Psoas muscle (tissue), 8 donors: ENCODE measurements at places on chromosomes 4 and X. TPM values are rescaled to one million over a fixed set of nuclear protein-coding genes. Genes with fewer than 3 reads are reported as not detected.

The PALLD gene
- 89.9 TPM for polyA plus RNA-seq

The PSAPL1 gene
- polyA plus RNA-seq: not detected

The GABRB1 gene
- polyA plus RNA-seq: not detected

The CRMP1 gene
- polyA plus RNA-seq: 0.13 TPM

The VCX2 gene
- not detected for polyA plus RNA-seq

The AMTN gene
- polyA plus RNA-seq: not detected

GRCh38 chr4:88985088-88985773 is 71.8 kb downstream of the FAM13A start:
- H3K4me1 ChIP-seq: peaks cover 7% of the 10 kb centered on the region
- H3K36me3 ChIP-seq: no peaks in the 10 kb centered on the region
- DNase-seq: no peak

DNA sequence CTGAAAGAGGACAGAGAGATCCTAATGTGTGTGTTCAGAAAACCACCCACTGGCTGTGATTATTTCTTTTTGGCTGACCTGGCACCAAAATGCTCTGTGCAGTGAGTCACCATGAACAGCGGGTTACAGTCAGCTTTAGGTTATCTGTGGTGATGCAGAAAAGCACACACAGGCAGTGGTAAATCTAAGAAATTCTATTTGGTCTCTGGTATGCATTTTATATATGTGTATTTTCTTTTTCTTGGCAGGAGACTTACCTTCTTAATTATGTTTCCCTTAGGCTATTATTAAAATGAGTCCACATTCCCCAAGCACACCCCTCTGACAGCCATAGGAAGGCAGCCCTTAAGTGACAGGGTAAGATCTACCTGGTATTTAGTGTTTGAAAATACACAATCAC is 79.1 kb upstream of the TFDP3 start:
- H3K4me1 ChIP-seq: no peaks in the 10 kb centered on the region
- no peak overlapping the region for H3K27ac ChIP-seq
- no peak for DNase-seq
- no peaks in the 10 kb centered on the region for H3K27me3 ChIP-seq
- H3K36me3 ChIP-seq: peaks cover 4% of the 10 kb centered on the region
- no peak overlapping the region for H3K4me3 ChIP-seq

DNA sequence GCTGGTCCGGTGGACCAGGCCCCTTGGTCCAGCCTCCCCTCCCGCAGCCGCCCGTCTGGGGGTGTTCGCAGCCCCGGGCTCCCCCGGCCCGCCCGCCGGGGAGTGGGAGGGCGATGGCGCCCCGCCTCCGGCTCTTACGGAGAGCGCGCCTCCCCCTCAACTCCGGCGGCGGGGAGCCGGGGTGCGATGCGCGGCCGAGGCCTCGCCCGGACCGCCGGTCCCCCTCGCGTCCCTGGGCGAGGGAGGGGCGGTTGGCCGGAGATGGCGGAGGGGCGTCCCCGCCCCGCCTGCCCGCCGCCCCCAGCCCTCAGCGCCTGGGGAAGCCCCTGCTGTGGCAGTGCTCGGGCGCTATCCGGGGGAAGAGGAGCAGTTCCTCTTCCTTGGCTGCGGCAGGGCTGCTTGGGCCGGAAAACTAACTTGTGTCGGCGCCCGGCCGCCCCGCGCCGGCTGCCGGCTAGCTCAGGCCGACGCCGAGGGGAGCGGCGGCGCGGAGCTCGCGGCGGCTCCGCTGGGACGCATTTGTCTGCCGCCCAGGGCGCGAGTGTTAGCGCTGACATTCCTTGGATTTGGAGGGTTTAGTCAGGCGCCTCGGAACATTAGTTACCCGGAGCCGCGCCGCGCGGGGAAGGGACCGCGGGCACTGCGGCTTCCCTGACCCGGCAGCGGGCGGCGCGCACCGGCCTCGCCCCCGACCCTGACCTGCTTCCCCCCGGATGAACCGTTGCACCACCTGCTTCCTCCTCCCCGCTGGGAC is 994 bp downstream of the GALNT7 start:
- H3K4me1 ChIP-seq: peaks cover 6% of the 10 kb centered on the region
- DNase-seq: peak; percentile 80
- H3K27ac ChIP-seq: peak overlapping the region; percentile 69

GRCh38 chrX:39170464-39170863 is 369.2 kb downstream of the MID1IP1 start:
- H3K4me3 ChIP-seq: no peak overlapping the region
- H3K27ac ChIP-seq: no peak overlapping the region
- no peak for DNase-seq

DNA sequence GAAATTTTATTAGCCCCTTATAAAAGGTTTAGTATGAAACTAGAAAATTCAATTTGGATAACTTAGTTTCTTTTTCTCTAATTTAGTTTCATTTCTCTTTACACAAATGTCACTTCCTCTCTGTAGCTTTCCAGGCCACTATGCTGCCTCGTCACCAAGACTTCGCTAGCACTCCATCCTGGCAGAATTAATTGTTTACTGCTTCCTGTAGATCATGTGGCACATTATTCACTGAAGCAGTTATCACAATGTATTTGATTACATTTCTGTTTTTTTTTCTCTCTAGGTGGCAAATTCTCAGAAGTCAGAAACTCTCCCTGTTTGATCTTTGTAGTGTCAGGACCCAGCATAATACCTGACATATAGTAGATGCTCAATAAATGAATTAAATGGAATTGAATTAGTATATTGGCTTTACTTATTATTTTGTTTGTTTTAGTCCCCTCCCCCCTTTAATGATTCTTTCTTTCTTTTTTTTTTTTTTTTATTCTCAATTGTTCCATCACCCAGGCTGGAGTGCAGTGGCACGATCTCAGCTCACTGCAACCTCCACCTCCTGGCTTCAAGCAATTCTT is 9.3 kb upstream of the SAT1 start:
- no peak for DNase-seq
- no peak overlapping the region for H3K4me3 ChIP-seq
- peak overlapping the region; percentile 3 for H3K27ac ChIP-seq
- no peaks in the 10 kb centered on the region for H3K4me1 ChIP-seq

DNA sequence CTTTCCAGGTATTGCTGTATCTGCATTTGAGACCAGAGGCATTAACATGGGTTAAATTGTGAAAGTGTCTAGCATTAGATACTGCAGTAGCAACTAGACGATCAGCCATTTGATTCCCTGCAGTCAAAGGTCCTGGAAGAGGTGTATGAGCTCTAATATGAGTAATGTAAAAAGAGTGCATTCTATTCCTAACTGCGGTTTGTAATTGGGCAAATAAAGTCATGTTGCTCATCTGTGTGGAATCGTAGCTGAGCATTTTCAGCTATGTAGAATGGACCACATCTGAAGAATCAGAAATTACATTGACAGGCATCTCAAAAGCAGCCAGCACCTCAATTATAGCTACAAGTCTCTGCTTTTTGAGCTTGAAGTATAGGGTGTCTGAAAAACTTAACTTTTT is 157.6 kb downstream of the ZNF518B start:
- H3K27me3 ChIP-seq: no peaks in the 10 kb centered on the region
- H3K36me3 ChIP-seq: no peaks in the 10 kb centered on the region
- H3K4me3 ChIP-seq: no peak overlapping the region
- H3K27ac ChIP-seq: no peak overlapping the region

DNA sequence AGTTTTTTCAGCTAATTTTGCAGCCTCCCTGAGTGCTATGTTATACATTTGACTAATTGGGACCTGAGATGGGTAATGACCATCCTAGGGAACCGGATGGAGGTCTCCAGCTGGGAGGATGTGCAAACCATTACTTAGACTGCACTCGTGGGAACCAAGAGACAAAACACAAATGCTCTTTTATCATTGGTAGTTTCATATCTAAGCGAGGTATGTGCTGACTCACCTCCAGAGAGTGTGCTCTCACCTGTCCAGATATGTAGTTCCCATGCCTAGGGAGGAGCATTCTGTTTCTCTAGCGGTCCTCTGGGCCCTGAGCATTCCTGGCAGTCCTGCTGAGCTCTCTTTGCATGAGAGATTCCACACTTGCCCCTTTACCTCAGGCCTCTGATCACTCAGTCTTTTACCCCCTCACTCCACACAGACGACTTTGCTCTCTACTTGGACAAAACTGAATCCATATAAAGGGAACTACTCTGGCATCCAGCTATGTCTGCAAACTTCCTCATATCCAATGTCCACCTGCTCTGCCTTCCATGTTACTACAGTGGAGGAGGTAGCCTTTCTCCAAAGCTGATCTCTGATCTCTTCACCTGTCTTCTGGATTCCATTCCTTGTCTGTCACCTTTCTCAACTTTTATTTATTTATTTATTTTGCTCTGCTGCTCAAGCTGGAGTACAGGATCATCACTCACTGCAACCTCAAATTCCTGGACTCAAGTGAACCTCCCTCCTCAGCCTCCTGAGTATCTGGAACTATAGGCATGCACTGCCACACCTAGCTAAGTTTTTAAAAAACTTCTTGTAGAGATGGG is 88.4 kb downstream of the LRP2BP start:
- H3K36me3 ChIP-seq: peaks cover 2% of the 10 kb centered on the region
- DNase-seq: no peak
- no peaks in the 10 kb centered on the region for H3K27me3 ChIP-seq
- no peak overlapping the region for H3K4me3 ChIP-seq

- H3K27ac ChIP-seq: peak overlapping the region; percentile 73
- peaks cover 6% of the 10 kb centered on the region for H3K4me1 ChIP-seq
- peak overlapping the region; percentile 43 for H3K4me3 ChIP-seq
- H3K27me3 ChIP-seq: no peaks in the 10 kb centered on the region
These were observed 16.0 kb upstream of the PRRG1 start for GRCh38 chrX:37332987-37333658.

DNA sequence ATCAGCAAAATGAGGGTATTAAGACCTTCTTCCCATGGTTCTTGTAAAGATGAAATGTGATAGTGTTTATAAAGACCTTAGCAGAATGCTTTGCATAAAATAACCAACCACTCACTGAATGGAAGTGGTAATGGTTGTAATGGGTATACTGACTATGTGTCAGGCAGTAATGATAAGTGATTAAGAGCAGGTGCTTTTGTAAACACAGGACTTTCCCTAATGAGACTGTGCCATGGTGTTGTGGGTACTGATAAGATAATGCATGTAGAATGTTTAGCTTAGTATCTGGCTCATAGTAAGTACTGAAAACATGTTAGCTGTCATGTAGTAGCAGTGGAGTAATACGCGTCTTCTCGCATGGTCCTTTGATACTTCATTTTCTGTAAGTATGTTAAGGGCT is 6.9 kb downstream of the LSM6 start:
- peaks cover 30% of the 10 kb centered on the region for H3K36me3 ChIP-seq
- H3K27ac ChIP-seq: no peak overlapping the region
- H3K4me1 ChIP-seq: peaks cover 38% of the 10 kb centered on the region
- DNase-seq: no peak
- no peaks in the 10 kb centered on the region for H3K27me3 ChIP-seq
- H3K4me3 ChIP-seq: no peak overlapping the region

GRCh38 chrX:11540532-11541377 is 125.0 kb downstream of the ARHGAP6 start:
- H3K36me3 ChIP-seq: no peaks in the 10 kb centered on the region
- H3K27ac ChIP-seq: peak overlapping the region; percentile 28
- H3K4me1 ChIP-seq: peaks cover 7% of the 10 kb centered on the region
- peaks cover 7% of the 10 kb centered on the region for H3K27me3 ChIP-seq

DNA sequence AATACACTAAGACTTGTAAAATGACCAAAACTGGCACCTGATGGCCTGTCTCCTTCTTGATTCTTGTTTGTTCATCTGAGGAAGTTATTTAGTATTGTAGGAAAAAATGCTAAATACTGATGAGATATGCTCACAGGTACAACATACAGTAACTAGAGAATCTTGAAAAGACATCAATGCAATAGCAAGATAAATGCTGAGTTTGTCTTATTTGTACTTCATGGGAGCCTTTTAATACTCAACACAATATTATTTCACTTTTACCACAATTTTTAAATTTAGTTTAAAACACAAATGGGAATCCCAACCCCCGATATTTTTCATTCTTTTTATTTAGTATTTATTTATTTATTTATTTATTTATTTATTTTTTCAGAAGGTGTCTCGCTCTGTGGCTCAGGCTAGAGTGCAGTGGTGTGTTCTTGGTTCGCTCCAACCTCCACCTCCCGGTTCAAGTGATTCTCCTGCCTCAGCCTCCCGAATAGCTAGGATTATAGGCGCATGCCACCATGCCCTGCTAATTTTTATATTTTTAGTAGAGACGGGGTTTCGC is 12.1 kb downstream of the HHIP start:
- no peak for DNase-seq
- no peaks in the 10 kb centered on the region for H3K27me3 ChIP-seq
- no peak overlapping the region for H3K4me3 ChIP-seq

DNA sequence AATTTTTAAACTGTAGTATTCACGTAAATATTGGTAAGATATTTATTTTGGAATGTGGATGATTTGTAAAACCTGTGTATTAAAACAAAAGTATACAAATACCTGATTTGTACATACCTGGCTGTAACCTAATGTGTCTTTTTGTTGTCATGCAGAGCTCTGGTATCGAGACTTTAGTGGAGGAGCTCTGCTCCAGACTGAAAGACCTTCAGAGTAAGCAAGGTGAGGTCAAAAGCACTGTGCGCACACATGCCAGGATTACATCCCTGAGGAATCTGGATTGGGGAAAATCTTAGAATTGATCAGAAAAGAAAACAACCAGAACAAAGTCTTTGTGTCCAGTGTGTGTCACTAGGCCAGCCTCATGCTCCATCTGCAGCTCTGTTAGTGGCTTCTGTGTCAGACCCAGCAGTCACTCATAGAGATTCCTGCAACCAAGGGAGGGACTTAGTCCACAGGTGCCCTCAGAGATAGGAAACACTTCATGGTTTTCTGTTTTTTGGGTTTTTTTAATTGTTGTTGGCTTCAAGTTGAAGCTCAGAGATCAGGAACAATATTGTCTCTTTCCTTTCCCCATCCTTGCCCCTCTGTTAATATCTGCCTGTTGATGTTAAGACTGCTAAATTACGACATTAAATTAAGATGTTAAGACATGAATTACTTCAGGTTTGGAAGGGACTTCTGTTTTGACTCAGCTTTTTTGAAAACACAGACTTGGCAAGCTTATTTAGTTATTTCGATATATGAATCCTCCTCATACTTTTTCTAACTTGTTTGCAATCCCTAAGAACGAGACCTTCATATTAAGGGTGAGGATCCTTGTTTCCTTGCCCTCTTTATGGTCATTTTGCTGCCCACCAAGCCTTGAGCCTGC is 52.4 kb upstream of the TBC1D14 start:
- H3K36me3 ChIP-seq: peaks cover 14% of the 10 kb centered on the region
- H3K27me3 ChIP-seq: no peaks in the 10 kb centered on the region
- peaks cover 44% of the 10 kb centered on the region for H3K4me1 ChIP-seq
- no peak for DNase-seq
- H3K27ac ChIP-seq: peak overlapping the region; percentile 87

- no peak overlapping the region for H3K4me3 ChIP-seq
- H3K4me1 ChIP-seq: no peaks in the 10 kb centered on the region
- no peaks in the 10 kb centered on the region for H3K27me3 ChIP-seq
- DNase-seq: no peak
These were observed 21.2 kb downstream of the TMEM184C start for GRCh38 chr4:147638365-147638764.

GRCh38 chr4:137125011-137125410 is 407.3 kb downstream of the PCDH18 start:
- peak overlapping the region; percentile 53 for H3K4me3 ChIP-seq
- H3K36me3 ChIP-seq: no peaks in the 10 kb centered on the region
- H3K27me3 ChIP-seq: no peaks in the 10 kb centered on the region
- DNase-seq: peak; percentile 28
